ENCODE measurements at places on chromosomes 3 and 15.
A peak's percentile ranks its signal among the peaks of the same experiment; 100 is the strongest.

DNA sequence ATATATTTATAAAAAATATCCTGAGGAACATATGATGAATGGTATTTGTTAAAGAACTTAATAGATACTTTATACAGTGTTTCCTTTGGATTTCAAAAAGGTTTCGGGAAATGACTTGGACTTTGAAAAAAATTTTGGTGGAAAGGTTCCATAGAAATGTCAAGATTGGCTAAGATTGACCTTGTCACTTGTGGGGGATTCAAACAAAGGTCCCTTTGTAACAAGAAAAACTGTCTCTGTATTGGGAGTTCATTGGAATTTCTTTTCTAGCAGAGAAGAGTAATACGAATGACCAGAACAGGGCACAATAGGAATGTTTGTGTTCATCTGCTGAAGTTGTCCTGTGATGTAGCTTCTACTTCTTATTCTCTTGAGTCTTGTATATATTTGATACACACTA is 43.2 kb downstream of the ARHGEF26 start:
- DNase-seq, result no peak

DNA sequence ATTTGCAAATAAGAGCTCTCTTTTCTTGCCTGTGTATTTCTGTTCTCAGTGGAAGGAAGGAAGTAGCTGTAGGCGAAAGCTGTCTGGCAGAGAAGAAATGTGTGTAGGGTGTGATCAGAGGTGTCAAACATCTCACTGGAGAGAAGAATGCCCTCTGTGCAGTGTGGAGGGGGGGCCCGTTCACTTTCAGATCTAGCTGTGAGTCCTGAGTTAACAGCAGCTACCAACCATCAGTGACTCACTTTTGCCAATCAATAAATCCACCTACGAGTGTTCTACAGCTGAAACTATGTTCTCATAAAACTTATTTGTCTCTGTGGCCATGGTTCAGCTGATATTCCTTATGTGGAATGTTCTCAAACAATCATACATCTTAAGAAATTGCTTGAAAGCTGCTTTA is 103.7 kb downstream of the FRMD4B start:
- no peak for DNase-seq

DNA sequence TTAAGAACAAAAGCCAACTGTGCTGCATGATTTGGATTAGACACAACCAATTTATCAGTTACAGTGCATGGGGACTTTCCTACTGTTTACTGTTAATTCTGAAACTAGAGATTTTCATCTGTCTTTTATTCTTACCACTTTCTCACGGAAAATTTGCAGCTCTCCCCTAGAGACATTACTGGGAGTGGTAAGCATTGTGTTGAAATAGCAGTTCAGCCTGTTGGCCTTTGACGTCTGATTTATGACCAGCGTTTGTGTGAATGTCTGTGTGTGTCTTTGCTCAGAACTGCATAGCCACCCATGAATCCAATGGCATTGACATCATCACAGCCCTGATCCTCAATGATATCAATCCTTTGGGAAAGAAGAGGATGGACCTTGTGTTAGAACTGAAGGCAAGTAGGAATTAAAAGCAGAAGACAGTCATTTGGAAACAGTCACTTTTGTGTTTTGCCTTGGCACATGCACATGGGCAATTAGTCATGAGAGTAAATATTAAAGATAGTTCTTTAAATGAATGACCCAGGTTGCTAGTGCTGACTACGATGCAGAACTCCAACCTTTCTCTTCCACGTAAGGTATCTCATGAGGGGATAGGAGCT is 202.2 kb upstream of the BHLHE40 start:
- no peak for DNase-seq

GRCh38 chr15:61337541-61337940 is 108.4 kb upstream of the RORA start:
- DNase-seq, result no peak

GRCh38 chr3:134077649-134078161 is 48.0 kb upstream of the SLCO2A1 start:
- DNase-seq, result peak; percentile 43

GRCh38 chr3:126447456-126448106 is 28.1 kb downstream of the ZXDC start:
- DNase-seq, result no peak

DNA sequence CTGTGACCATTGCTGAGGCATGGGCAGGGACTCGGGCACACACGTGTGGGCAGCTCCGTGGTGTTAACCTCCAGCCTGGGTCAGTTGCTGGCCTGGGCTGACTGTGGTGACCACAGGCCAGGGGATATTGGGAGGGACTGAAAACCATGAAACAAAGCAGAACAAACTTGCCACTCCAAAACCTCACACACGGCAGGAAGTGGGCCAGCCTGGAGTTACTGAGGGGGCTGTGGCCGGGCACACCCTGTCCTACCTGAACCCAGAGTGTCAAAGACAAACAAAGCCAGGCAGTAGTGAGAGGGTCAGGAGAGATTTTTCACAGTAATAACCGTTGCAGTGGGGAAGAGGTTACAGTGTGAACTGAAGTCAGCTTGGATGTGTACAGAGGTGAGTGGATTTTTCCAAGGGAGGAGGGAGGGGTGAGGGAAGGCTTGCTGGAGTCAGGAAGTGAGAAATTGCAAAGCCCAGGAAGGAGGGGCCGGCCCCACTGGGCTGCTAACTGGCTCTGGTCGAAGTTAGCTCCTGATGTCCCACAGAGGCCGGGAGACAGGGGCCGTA is 40.0 kb upstream of the ATP10A start:
- DNase-seq, result no peak
